Caco-2 (cell line): ENCODE measurements at places on chromosomes 2 and 18.

DNA sequence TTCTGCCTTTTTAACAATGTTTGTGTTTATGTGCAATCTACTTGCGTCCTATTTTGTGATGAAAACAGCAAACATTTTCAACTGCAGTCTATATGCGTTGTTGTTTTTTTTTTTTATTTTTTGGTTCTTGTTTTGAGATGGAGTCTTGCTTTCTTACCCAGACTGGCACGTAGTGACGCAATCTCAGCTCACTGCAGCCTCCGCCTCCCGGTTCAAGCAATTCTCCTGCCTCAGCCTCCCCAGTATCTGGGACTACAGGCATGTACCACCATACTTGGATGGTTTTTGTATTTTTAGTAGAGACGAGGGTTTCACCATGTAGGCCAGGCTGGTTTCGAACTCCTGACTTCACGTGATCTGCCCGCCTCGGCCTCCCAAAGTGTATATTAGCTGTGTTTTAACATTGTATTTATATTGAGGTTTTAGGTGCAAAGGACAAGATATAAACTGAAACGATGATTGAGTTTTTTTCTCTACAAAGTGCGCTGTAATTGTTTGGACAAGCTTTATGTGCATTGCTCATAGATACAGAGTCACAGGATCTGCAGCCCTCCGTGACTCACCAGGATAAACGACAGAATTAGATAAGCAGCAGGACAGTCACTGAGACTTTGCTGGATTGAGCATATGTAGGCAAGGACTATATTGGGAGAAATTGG lies 17.4 kb downstream of the CDH7 start:
- no peaks in the 10 kb centered on the region for H3K36me3 ChIP-seq
- 0 out of 2 replicates have a peak, but pooled peaks cover 4% of the 10 kb centered on the region for H3K4me1 ChIP-seq
- peak overlapping the region; percentile 45 for H3K27ac ChIP-seq
- H3K27me3 ChIP-seq, result no peaks in the 10 kb centered on the region
- DNase-seq, result peak; percentile 9
- no peak overlapping the region for H3K4me3 ChIP-seq

DNA sequence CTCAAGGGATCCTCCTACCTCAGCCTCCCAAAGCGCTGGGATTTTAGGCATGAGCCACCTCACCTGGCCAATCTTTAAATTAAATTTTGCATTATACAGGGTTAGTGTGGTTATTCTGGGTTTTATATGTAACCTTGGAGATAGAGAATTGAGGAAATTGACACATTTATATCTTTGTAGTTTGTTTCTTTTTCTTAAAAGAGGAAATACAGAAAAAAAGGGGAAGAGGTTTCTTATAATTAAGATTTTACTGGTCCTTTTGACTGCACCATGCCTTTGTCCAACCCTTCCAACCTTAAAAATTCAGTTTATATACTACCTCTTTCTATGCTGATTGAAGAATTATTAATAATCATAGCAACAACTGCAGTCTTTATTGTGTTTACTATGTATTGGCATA lies 210.1 kb upstream of the STON1 start:
- no peak for DNase-seq
- H3K4me3 ChIP-seq, result no peak overlapping the region
- peaks cover 11% of the 10 kb centered on the region for H3K4me1 ChIP-seq
- H3K36me3 ChIP-seq, result no peaks in the 10 kb centered on the region

GRCh38 chr18:6810191-6810590 lies 80.7 kb downstream of the ARHGAP28 start:
- H3K27ac ChIP-seq, result no peak overlapping the region
- no peaks in the 10 kb centered on the region for H3K27me3 ChIP-seq
- DNase-seq, result no peak
- H3K4me1 ChIP-seq, result no peaks in the 10 kb centered on the region

DNA sequence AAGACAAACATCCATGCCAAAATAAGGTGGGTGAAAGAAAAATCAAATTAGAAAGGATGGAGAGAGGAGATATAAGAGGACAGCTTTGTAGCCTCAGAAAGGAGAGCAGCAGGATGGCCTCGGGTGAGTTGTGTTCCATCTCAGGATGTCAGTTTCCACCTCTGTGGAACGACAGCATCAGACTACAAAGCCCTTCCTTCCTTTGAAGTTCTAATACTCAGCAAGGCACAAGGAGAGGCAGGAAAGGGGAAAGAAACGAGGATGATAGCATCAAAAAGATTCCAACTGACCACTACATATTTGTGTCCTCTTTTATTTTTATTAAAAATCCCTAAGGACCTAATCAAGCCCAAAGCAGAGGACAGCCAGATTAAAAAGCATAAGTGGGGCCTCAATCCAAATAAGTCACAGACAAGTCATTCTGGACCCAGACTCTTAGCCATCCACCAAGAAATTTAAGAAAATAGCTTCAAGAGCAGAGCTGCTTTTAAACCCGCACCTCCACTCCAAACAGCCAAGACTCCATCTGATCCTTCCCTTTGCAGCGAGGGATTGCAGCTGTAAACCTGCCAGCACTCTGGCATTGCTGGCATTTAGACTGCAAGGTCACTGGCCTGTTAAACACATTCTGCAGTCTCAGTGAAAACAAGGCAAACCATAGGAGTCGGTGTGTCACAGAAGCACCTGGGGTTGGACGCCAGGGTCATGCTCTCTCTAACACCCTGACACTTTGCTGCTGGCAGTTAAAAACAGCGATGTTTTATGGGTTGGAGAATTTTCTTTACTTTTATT lies 314.5 kb upstream of the CHAC2 start:
- no peak overlapping the region for H3K4me3 ChIP-seq
- H3K36me3 ChIP-seq, result no peaks in the 10 kb centered on the region
- H3K27me3 ChIP-seq, result no peaks in the 10 kb centered on the region
- no peak for DNase-seq
- H3K27ac ChIP-seq, result no peak overlapping the region

DNA sequence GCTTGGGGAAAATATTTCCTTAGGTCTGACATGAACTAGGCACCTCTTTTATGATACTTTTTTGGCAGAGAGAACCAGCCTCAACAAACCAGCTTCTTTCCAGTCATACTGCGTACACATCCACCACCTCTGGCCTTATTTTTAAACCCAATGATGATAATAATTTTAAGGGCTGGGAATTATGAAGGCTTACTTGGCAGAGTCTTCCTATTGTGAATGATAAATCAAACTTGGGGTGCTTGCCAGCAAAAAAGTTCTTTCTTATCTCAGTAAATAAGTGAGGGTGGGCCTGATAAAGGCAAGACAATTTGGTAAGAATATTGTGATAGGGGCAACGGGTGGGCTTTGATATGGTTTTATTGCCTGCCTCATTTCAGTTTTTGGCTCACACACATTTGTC lies 1230.2 kb upstream of the ZEB2 start:
- no peaks in the 10 kb centered on the region; the same call in 1 of the 2 replicates for H3K27me3 ChIP-seq
- no peak for DNase-seq
- H3K27ac ChIP-seq, result no peak overlapping the region
- H3K4me1 ChIP-seq, result peaks cover 4% of the 10 kb centered on the region
- no peak overlapping the region for H3K4me3 ChIP-seq

- H3K4me1 ChIP-seq, result 0 out of 2 replicates have a peak, but pooled peaks cover 4% of the 10 kb centered on the region
- H3K27me3 ChIP-seq, result no peaks in the 10 kb centered on the region
- DNase-seq, result no peak
- H3K27ac ChIP-seq, result no peak overlapping the region
- H3K4me3 ChIP-seq, result no peak overlapping the region
Observed at GRCh38 chr2:219430633-219431615, 3.7 kb upstream of the SPEG start.

DNA sequence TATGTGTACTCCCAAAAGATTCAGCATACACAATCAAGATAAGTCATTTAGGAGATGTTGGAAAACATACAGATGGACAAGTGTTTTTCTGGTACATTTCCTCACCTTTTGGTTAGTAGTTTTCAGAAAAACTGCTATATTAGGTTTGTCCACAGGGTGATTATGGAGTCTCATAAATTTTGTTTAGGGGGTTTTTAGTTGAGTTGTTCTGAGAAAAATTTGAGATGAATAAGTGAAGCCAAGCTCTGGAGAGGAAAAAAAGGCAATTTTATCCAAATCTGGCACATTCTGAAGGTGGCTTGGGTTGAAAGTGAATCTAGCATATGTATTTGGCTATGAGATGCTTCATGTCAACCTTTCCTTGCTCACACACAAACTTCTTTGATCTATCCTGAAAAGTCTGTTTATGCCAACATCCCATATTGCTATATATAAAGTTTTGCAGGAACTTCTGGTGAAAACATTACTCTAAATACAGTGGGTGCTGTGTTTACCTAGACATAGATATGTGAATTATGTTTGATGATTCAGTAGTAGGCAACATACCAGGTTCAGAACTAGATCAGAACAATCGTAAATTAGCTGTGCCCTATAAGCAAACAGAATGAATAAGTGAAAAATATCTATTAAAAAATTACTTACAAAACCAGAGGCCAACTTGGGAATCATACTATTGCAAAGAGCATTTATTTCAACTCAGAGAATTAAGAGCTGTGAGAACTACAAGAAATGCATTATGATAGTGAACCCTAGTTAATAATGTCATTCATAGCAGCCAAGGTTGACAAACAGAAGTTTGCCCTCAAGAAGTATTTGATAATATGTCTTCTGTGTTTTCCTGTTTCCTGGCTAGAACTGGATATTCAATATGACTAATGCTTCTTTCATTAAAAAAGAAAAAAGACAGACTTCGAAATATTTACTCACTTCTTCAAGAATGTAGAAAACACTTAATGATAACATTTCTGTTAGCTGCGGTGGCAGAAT lies 552.0 kb downstream of the IRS1 start:
- H3K27me3 ChIP-seq, result no peaks in the 10 kb centered on the region
- no peaks in the 10 kb centered on the region for H3K4me1 ChIP-seq
- no peak for DNase-seq
- H3K27ac ChIP-seq, result no peak overlapping the region

DNA sequence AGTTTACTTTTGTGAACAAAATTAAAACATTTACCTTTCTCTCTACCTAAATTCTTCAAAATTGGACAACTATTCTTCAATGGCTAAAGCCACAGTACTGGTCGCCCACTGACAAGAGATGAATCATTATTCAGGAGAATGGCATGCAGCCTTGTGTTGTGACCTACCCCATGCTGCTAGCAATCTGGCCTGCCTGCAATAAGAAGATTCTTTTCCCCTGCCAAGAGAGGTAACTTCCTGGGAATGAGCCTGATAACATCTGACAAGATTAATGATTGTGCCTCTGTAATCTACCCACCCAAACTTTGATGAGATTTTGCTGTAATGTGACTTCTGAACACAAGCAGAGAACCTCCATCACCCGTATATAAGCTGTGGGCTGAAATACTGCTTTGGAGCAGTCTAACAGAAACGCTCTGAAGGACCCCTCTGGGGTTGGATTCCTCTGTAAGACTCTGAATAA lies 47.0 kb upstream of the ST3GAL5 start:
- no peaks in the 10 kb centered on the region for H3K36me3 ChIP-seq
- DNase-seq, result peak; percentile 63
- no peak overlapping the region for H3K4me3 ChIP-seq

GRCh38 chr2:226270285-226271058 lies 529.1 kb downstream of the IRS1 start:
- no peaks in the 10 kb centered on the region for H3K27me3 ChIP-seq
- H3K36me3 ChIP-seq, result no peaks in the 10 kb centered on the region

DNA sequence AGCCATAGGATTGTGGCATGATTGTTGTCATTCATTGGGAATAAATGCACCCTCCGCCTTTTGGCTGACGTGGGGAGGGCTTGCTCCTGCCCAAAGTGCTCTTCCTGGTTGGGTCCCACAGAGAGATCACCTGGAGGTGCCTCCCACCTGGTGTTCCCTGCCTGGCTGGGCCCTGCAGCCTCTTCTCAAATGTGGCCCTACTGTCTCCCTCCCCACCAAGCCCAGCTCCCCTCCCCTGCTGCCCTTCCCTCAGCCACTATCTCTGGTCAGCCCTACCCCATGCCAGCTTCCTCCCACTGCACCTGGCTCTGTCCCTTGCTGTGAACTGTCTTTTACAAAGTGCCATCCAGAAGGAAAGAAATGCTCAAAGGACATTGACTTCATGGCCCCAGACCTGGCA lies 173.4 kb downstream of the GLI2 start:
- H3K36me3 ChIP-seq, result no peaks in the 10 kb centered on the region
- DNase-seq, result no peak
- no peak overlapping the region for H3K27ac ChIP-seq
- no peak overlapping the region for H3K4me3 ChIP-seq
- H3K4me1 ChIP-seq, result peaks cover 22% of the 10 kb centered on the region

- no peaks in the 10 kb centered on the region for H3K4me1 ChIP-seq
- no peaks in the 10 kb centered on the region for H3K27me3 ChIP-seq
- no peak overlapping the region for H3K27ac ChIP-seq
- H3K36me3 ChIP-seq, result no peaks in the 10 kb centered on the region
Observed at GRCh38 chr2:195898505-195899191, 170.0 kb downstream of the DNAH7 start.

- no peaks in the 10 kb centered on the region for H3K27me3 ChIP-seq
- DNase-seq, result no peak
- H3K27ac ChIP-seq, result no peak overlapping the region
- no peaks in the 10 kb centered on the region for H3K4me1 ChIP-seq
Observed at GRCh38 chr2:233964581-233964980, 47.4 kb downstream of the TRPM8 start.

GRCh38 chr2:177989029-177989885 lies 83.3 kb downstream of the PDE11A start:
- no peaks in the 10 kb centered on the region for H3K36me3 ChIP-seq
- H3K27ac ChIP-seq, result no peak overlapping the region
- no peaks in the 10 kb centered on the region; the same call in 1 of the 2 replicates for H3K27me3 ChIP-seq
- no peak for DNase-seq
- no peaks in the 10 kb centered on the region for H3K4me1 ChIP-seq

DNA sequence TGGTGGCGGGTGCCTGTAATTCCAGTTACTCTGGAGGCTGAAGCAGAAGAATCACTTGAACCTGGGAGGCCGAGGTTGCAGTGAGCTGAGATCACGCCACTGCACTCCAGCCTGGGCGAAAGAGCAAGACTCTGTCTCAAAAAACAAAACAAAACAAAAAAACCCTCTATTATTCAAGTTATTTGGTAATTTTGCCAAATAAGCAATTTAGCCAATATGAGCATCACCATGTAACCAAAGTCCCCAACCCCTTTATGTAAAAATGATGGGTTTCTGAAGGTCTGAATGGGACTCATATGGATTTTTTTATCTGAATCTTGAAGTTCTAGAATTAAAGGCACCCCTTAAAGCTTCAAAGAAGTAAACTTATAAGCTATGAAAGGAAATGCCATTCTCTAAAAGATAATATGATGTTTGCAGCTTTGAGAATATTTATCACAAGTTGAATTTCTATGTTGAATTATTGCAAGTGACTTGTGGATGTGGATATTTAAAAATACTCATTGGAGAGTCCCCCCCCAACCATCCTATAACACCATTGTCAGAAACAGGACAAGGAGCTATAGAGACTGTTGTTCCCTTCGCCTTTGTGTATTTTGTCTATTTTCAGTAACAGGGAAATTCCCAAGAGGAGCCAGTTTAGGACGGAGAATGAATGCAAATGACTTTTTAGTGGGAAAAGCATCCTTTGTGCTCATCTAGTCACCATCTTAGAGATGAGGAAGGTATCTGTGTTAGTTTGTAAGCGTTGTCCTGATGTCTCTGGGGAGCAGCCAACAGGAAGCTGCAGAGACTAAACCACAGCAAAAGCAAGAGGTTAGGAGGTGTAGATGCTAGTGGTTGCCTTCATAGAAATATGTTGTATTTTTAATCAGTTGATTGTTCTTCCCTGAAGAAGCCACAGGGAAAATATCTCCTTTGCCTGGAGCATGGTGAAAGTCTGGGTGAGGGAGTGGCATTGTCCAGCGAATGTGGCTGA lies 68.3 kb downstream of the TET3 start:
- no peaks in the 10 kb centered on the region for H3K27me3 ChIP-seq
- no peak for DNase-seq
- H3K4me1 ChIP-seq, result peaks cover 6% of the 10 kb centered on the region; the same call in 1 of the 2 replicates
- H3K27ac ChIP-seq, result no peak overlapping the region

GRCh38 chr2:214379227-214379626 lies 31.6 kb upstream of the VWC2L start:
- H3K27ac ChIP-seq, result no peak overlapping the region
- DNase-seq, result no peak
- no peaks in the 10 kb centered on the region for H3K36me3 ChIP-seq
- H3K4me1 ChIP-seq, result no peaks in the 10 kb centered on the region
- no peak overlapping the region for H3K4me3 ChIP-seq
